A673 (cell line): ENCODE measurements at places on chromosomes 6 and 20. TPM values are rescaled to one million over a fixed set of nuclear protein-coding genes. Genes with fewer than 3 reads are reported as not detected.
A peak's percentile ranks its signal among the peaks of the same experiment; 100 is the strongest.

Gene KIAA0408
- total RNA-seq = 27.7 and 34.7 TPM in 2 replicates

DNA sequence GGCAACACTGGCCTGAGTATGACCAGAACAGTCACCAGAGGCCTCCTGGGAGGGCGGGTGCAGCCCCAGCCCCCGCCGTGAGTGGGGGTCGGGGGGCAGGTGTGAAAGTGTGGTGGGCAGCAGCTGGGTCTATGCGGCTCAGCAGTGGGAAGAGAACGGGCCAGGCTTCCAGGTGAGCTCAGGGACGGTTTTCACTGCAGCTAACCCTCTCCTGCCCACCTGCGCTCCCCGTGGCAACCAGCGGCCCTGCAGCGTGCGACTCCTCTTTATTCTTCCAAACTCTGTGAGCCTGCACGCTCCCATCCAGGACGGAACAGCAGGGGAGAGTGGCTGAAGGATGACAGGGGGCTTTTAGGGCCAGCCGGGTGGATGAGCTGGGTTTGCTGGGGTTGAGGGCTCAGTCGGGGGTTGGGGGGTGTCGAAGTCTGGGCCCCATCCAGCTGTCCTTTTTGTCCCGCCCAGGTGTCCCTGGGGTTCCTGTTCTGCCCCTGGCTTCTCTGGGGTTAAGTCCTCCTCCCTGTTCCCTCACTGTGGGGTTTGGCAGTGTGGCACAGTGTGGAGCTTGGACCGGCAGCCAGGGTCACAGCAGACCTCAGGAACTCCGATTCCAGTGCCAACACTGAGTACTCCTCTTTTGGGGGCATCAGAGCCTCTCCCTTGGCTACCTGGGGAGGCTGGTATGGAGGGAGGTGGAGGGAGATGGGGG lies 859 bp upstream of the BIRC7 start:
- no peak for DNase-seq

GRCh38 chr6:163412801-163413344 lies 1.6 kb upstream of the QKI start:
- DNase-seq = no peak

GRCh38 chr20:47531458-47531857 lies 29.8 kb downstream of the NCOA3 start:
- DNase-seq = no peak

Gene VWA7
- 2.7 and 2.8 TPM in 2 replicates for total RNA-seq

DNA sequence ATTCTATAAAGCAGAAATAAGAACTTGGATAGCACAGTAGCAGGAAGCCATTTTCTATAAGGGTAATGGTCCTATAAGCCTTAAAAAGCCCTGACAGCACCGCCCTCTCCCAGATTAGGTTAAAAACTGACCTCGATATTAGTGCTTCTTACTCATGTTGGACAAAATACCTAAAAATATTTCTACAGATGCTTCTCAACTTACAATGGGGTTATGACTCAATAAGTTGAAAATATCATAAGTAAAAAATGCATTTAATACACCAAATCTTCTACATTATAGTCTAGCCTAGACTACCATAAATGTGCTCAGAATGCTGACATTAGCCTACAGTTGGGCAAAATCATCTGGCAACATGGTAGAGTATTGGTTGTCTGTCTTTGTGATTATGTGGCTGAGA lies 70.3 kb downstream of the SESN1 start:
- no peak for DNase-seq

DNA sequence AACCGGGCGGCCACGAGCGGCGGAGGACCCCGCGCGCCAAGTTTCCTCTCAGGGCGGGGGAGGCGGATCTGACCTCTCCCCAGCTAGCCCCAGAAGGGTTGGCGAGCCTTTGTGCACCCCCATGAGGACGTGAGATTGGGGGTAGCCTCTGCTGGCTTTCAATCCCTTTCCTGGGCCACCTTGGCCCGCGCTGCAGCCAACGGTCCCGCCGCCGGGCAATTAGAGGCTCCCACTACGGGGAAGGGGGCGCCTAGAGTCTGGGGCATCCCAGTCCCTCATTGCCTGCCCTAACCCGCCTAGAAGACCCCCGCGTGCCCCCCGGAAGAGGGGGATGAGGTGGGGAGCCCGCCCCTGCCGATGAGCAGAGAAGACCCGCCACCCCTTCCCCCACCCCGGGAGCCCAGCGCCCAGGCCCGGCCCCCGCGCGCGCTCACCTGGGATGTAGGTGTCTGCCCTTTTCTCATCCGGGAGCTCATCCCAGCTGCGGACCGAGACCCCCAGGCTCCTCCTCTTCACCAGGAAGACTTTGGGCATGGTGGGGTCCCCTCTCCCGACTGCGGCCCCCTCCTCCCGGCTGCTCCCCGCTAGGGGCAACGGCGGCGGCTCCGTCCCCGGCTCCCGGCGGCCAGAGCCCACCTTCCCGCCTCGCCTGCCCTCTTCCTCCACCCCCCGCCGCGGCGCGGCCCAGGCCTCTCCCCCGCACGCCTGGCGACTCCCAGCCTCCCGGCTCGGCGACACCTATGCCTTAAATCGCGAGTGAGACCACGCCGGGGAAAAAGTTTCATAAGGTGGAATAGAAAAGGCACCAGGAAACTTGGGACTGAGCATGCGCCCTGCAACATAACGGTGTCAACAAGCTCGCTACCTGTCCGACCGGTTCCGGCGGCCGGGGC lies at the start of gene OVOL2:
Gene OVOL2 (minus strand): TSS at position 816 of the 893 bp plus-strand sequence. CDS start 282 bp downstream, at position 534.
- no peak for DNase-seq

DNA sequence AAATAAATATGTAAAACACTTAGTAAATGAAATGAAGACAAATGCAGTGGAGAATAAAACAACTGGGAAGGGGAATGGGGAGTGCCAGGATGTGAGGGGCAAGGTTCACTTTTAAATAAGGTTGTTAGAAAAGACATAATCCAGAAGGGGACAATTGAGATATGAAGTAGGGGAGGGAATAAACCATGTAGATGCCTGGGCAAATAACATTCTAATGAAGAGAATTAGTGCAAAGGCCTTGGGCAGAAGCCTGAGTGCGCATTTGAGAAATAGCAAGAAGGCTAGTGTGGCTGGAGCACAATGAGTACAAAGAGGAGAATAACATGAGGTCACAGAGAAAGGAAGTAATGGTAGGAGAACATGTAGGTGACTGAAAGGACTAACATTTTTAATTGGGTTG lies 2.4 kb downstream of the CEP57L1 start:
- DNase-seq = no peak

- DNase-seq = no peak
These were observed 5.8 kb downstream of the STX7 start for GRCh38 chr6:132506869-132507808.

- no peak for DNase-seq
These were observed 89.2 kb downstream of the RSPH3 start for GRCh38 chr6:158910484-158911440.

GRCh38 chr6:168282985-168283685 lies 36.4 kb downstream of the DACT2 start:
- no peak for DNase-seq

Gene TTK
- 57.4 and 62.5 TPM in 2 replicates for total RNA-seq

- DNase-seq = no peak
These were observed 26.4 kb upstream of the GCM1 start for GRCh38 chr6:53175027-53175426.

Gene ZC3H12D
- total RNA-seq = 0.30 and 0.33 TPM in 2 replicates

GRCh38 chr6:150667977-150668716 lies 68.5 kb downstream of the PLEKHG1 start:
- DNase-seq = peak; percentile 75

DNA sequence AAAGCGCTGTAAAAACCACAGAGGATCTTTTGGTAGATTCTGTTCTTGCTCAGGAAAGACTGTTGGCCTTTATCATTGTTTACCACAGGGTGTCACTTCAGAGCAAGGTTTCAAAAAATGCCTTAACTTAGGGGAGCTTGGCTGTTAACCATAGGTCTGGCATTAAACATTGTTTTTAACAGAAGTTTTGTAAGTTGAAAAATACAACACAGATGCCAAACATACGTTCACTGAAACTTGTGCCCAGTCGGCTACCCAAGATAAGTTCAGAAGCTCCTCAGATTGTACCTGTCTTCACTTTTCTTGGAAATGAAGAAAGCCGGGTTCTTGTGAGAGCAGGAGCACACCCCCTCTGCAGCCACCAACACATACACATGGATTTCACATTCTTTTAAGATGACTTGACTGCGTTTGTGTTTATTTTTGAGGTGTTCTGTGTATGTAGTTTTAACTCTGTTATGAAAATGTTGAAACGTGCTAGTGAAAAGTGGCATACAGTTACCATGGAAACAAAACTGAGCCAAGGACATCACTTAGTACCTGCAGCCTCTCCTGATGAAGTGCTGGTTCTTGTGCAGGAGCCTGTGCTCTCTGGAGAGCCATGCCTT lies 64.9 kb downstream of the SYCP2L start:
- peak; percentile 54 for DNase-seq

- DNase-seq = no peak
These were observed 147.7 kb upstream of the RPS6KA2 start for GRCh38 chr6:166774770-166775169.

Gene SNHG17
- 91.4 and 105 TPM in 2 replicates for total RNA-seq

DNA sequence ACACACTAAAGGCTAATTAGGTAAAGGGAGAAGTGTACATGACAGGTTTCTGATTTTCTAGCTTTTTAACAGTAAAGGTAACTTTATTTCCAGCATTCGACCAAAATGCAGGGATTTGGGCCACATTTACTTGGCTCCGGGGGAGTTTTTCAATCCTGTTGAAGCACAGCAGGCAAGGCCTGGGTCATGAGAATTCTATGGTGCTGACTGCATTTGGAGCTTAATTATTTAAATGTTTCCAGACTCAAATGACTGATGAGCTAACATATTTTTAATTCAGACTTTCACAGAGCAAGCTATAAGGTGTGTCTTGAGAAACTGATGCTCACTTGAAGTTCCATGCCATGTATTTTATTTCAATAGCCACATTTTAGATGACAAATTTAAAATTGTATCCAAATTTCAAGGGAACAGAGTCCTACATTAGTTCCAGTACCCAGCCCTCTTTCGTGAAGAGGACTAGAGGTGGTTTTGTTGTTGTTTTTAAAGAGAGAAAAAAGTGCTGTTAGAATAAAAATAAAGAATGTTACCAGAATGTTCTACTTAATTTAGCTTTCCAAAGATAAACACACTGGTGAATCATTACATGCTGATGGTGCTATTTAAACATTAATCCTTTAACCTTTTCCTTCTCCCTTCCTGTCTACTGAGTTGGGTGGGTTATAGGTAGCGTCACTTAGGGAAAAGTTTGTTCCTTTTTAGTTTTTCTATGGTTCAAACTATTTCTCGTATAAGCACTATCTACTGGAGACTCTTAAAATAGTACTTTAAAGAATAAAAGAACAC lies 82.3 kb upstream of the PHACTR2 start:
- no peak for DNase-seq

DNA sequence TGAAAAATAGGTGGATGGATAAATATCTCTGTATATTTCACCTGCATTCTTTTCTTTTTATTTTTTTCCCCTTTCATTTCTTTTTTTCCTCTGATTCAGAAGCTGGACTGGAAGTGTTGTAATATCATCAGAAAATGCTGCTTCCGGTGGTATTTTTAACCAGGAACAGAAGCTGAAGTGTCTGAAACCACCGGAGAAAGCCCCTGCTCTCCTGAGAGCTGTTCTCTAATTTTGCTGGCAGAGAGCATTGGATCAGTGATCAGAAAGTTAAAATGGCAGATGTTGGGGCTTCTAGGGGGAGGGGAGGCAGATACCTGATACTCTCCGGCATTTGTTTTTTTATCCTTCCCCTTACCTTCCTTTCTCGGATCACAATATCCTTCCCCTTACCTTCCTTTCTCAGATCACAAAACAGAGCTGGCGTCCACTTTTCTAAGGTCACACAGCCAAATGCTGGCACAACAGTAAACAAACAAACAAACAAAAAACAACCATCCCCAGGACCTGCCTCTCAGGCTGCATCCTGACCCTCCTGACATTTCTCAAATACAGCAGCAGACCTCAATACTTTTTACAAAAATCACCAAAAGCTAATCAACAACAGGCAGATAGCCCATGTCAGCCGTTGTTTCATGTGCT lies 143.2 kb upstream of the ZNF217 start:
- no peak for DNase-seq

Gene HSPA12B
- not detected in 2 replicates for total RNA-seq

DNA sequence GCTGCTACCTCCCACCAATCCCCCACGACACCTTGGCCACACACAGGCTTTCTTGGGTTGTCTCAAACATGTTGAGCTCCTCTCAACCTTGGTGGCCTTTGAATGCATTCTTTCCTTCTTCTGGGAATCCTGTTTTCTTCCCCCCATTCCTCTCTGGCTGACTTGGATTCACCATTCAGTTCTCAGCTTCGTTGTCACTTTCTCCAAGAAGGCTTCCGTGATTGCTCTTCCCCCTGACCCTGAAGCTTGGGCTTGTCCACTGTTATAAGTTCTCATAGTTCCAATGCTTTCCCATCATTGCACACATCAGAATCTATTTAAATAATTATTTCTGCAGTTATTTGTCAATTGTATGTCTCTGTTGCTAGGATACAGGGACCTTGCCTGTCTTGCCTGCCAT lies 64.2 kb downstream of the RBM38 start:
- no peak for DNase-seq

- peak; percentile 34 for DNase-seq
These were observed 47.4 kb upstream of the FAM83D start for GRCh38 chr20:38878866-38879265.

Gene RNGTT
- total RNA-seq = 30.2 and 31.8 TPM in 2 replicates

DNA sequence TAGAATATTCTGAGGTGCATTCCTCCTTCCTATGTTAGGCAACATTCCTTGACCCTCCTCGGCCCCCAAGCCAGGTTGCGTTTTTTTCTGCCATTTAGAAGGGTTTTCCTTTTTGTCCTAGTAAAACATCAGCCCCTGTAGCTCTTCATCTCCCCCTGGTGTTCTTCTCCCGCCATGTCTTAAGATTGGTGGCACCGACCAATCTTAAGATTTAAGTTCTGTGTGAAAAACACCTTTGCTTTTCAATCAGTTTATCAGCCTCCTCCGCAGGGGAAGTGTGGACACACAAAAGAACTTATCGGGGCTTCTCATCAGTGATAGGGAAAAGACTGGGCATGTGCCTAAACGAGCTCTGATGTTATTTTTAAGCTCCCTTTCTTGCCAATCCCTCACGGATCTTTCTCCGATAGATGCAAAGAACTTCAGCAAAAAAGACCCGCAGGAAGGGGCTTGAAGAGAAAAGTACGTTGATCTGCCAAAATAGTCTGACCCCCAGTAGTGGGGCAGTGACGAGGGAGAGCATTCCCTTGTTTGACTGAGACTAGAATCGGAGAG lies 719 bp upstream of the EDN1 start:
- DNase-seq = peak; percentile 68

- no peak for DNase-seq
These were observed 33.6 kb downstream of the GNAS-AS1 start for GRCh38 chr20:58816957-58817651.

DNA sequence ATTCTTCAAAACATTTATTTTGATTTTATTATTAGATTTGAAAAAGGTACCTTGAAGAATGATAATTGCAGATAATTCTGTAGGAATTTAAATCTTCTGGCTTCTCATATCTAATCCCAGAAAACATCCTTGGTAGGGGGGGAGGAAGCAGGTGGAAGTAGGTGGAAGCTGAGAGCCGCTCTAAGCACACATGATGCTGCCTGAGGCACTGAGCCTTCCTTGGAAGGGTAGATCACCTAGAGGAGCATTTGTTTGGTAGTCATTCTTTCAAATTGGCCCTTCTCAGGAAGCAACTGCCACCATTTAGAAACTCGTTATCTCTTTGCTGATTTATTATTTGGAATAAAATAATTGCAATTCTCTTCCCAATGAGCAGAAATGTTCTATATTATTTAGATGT lies 623.3 kb downstream of the CD109 start:
- DNase-seq = no peak
